ENCODE measurements at places on chromosomes 16 and 17. TPM values are rescaled to one million over a fixed set of nuclear protein-coding genes. Genes with fewer than 3 reads are reported as not detected.

GRCh38 chr17:55356434-55357328, 65.0 kb downstream of the MMD start:
- no peaks in the 10 kb centered on the region for H3K4me1 ChIP-seq
- H3K4me3 ChIP-seq = no peak overlapping the region

DNA sequence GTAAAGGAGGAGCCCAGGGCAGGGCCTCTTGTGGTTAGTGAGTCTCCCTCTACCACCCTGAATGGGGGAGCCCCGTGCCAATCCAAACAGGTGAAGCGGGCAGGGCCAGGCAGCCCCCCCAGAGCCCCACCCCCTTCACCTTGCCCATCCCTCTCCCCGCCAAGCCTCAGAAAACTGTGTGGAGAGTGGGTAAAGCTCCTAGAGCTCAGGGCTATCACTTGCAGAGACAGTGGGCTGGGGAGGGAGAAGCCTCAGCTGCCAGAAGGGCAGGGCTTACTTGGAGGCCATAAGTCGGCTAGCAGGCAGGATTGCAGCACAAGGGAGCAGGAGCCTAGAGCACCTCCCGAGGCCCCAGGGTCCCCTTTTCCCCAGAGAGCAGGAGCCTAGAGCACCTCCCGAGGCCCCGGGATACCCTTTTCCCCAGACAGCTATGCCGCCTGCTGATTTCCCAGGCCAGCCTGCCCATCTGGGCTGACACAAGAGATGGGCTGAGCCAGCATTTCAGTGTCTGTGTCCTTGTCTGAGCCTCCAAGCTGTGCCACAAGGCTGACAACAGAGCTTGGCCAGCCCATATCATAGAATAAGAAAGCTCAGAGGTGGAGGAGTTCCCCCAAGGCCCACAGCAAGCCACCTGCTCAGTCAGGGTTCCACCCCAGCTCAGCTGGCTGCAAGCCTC, 6.7 kb upstream of the KRT14 start:
- no peak overlapping the region for H3K4me3 ChIP-seq
- no peaks in the 10 kb centered on the region for H3K36me3 ChIP-seq
- no peak for DNase-seq
- peaks cover 15% of the 10 kb centered on the region for H3K27me3 ChIP-seq
- H3K4me1 ChIP-seq = no peaks in the 10 kb centered on the region

Gene COG8
- 20.0 TPM for polyA plus RNA-seq

Gene MMD
- 16.0 TPM for polyA plus RNA-seq

GRCh38 chr17:64329588-64329987, 61.1 kb downstream of the PECAM1 start:
- DNase-seq = no peak
- no peak overlapping the region for H3K4me3 ChIP-seq
- H3K4me1 ChIP-seq = peaks cover 2% of the 10 kb centered on the region
- H3K36me3 ChIP-seq = no peaks in the 10 kb centered on the region
- no peak overlapping the region for H3K27ac ChIP-seq

GRCh38 chr16:56617212-56618085, 8.1 kb upstream of the MT1E start:
- H3K27ac ChIP-seq = peak overlapping the region; percentile 77
- no peaks in the 10 kb centered on the region for H3K36me3 ChIP-seq
- H3K4me1 ChIP-seq = peaks cover 18% of the 10 kb centered on the region
- H3K4me3 ChIP-seq = peak overlapping the region; percentile 30

GRCh38 chr17:61757168-61757567, 106.2 kb downstream of the BRIP1 start:
- H3K36me3 ChIP-seq = no peaks in the 10 kb centered on the region
- H3K4me3 ChIP-seq = no peak overlapping the region
- no peak for DNase-seq
- H3K4me1 ChIP-seq = no peaks in the 10 kb centered on the region

DNA sequence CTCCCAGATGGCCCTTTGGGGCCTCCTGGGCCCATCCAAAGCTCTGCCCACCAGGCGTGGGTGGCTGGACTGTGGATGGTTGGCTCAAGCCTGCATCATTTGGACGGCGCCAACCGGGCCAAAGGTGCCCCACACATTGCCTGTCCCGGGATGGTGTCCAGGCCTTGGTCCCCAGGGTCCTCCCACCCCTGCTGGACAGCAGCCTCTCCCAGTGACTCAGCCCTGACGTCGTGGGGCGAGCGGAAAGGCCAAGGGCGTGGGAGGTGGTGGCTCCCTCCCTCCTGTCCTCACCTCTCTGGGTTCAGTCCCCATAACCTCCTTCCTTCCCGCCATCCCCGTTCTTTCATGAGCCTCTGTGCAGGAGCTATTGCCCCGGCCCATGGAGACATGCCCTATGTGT, 42.1 kb upstream of the DLX4 start:
- H3K4me1 ChIP-seq = no peaks in the 10 kb centered on the region
- no peak overlapping the region for H3K27ac ChIP-seq
- DNase-seq = peak; percentile 5
- peaks cover 16% of the 10 kb centered on the region for H3K27me3 ChIP-seq
- no peaks in the 10 kb centered on the region for H3K36me3 ChIP-seq

GRCh38 chr16:56607109-56607618, 1.2 kb upstream of the MT2A start:
- peak overlapping the region; percentile 16 for H3K4me3 ChIP-seq
- peaks cover 40% of the 10 kb centered on the region for H3K4me1 ChIP-seq
- peak overlapping the region; percentile 99 for H3K27ac ChIP-seq
- H3K27me3 ChIP-seq = no peaks in the 10 kb centered on the region
- no peaks in the 10 kb centered on the region for H3K36me3 ChIP-seq

DNA sequence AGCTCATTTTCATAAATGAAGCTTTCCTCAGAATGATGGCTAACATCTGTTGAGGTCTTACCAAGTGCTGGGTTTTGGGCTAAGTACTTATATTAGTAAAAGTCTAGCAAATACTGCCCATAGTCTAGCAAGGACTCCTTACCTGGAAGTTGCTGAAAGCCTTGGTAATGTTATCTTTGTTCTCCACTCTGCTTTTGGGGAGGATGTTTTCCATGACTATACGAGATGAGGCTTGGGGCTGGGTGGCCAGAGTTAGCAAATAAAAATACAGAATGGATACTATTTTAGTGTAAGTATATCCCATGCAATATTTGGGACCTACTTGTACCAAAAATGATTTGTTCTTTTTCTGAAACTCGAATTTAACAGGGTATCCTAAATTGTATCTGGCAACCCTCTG, 7.7 kb downstream of the CCL18 start:
- no peak overlapping the region for H3K4me3 ChIP-seq
- no peaks in the 10 kb centered on the region for H3K36me3 ChIP-seq
- H3K4me1 ChIP-seq = no peaks in the 10 kb centered on the region
- no peak for DNase-seq

DNA sequence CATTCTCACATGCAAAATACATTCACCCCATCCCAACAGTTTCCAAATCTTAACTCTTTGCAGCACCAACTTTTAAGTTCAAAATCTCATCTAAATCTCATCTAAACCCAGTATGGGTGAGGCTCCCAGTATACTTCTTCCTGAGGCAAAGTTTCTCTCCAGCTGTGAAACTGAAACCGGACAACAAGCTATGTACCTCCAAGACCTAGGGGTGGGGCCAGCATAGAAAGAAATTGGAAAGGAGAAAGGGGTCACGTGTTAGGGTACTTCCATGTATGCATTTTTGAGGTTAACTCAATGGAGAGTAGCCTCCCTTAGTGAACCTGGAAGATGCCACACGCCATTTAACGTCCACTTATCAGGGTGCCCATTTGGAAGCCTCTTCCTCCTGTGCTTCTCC, 23.9 kb upstream of the LRRC75A start:
- peaks cover 3% of the 10 kb centered on the region for H3K27me3 ChIP-seq
- DNase-seq = no peak
- H3K27ac ChIP-seq = no peak overlapping the region
- H3K4me1 ChIP-seq = peaks cover 8% of the 10 kb centered on the region

GRCh38 chr17:45648642-45649041, 135.5 kb upstream of the CRHR1 start:
- no peaks in the 10 kb centered on the region for H3K4me1 ChIP-seq
- H3K27ac ChIP-seq = no peak overlapping the region
- DNase-seq = no peak
- H3K36me3 ChIP-seq = no peaks in the 10 kb centered on the region

DNA sequence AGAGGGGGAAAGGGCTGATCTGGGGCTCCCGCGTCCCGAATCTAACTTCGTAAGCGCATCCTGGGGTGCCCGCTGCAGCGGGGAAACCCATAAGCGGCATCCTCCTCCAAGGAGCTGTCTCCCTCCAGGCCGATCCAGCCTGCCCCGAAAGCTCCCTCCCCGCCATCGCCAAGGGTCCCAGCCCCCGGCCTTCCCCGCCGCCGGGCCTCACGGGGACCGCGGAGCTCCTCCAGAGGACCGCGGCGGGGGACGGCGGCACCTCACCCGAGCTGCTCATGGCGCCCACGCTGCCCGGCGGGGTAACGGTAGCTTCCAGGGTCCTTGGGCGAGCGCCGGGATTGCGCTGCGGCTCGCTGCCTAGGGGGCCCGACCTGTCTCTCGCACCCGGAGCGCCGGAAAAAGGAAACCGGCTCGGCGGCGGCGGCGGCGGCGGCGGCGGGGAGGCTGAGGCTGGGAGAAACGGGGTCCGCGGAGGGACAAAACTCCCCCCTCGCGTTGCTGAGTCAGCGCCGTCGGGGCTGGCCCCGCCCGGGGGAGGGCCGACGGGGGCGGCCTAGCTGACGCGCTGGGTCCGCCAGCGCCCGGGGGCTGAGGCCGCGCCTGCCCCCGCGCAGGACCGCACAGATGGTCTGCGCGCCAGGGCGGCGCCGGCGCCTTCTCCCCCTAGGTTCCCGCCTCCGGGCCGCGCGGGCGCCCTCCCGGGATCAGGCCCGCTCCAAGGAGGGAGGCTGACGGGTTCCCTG, at the start of gene BLMH:
Gene BLMH (minus strand): TSS at position 402 of the 743 bp plus-strand sequence. CDS start 125 bp downstream, at position 277.
- peak; percentile 81 for DNase-seq
- peak within 1 kb of the TSS; percentile 85 for H3K4me3 ChIP-seq
- no peaks in the 10 kb centered on the region for H3K27me3 ChIP-seq
- no peaks in the 10 kb centered on the region for H3K4me1 ChIP-seq
- peak within 1 kb of the TSS; percentile 75 for H3K27ac ChIP-seq
- H3K36me3 ChIP-seq = peaks cover 3% of the 10 kb centered on the region

DNA sequence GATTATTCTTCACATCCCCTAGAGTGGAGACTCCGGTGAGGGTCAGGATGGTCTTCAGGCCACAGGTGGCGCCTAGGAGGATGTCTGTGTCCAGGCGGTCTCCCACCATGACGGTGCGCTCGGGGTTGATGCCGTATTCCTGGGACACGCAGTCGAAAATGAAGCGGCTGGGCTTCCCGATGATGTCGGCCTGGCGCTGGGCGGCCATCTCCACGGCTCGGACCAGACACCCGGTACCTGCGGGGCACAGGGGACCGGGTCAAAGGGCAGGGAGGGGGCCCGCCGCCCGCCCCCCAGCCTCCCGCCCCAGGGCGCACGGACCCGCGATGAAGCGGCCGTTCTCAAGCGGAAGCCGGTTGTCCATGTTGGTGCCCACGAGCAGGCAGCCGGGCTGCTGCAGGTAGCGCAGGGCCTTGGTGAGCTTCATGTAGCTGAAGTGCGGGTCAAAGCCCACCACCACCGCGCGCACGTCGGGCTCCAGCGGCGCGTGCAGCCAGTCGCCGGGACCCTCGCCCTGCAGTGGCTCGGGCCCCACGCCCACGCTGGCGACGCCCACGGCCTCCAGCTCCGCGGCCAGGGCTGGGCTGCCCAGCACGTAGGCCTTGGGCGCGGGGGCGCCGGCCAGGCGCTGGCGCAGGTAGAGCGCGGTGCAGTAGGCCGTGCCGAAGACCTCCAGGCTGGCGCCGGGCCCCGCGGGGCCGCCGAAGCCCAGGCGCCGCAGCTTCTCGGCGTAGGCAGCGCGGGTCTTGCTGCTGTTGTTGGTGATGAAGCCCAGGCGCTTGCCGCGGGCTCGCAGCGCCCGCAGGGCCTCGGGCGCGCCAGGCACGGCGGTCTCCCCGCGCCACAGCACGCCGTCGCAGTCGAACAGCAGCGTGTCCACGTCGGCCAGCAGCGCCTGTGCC, 572 bp downstream of the PGP start:
- DNase-seq = no peak
- H3K4me3 ChIP-seq = peak overlapping the region; percentile 61
- peaks cover 9% of the 10 kb centered on the region for H3K36me3 ChIP-seq
- peaks cover 7% of the 10 kb centered on the region for H3K4me1 ChIP-seq

DNA sequence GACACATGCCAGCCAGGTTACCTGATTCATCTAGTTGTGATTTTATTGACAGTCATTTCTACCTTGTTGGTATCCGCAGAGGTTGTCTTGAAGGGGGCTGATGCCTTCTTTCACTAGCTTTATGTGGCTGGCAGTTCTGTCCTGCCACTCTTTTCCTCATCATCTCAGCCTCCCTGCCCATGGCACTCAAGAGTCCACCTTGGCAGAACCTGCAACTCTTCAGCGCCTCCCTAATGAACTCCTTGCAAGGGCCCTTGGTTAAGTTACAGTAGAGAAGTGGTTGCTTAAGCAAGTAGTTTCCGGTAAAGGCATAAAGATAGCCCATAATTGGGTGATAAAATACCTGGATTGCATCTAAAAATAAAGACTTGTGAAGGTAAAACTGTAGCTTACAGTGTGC, 489.9 kb downstream of the WWOX start:
- H3K36me3 ChIP-seq = no peaks in the 10 kb centered on the region
- H3K27ac ChIP-seq = no peak overlapping the region
- no peaks in the 10 kb centered on the region for H3K4me1 ChIP-seq
- no peak overlapping the region for H3K4me3 ChIP-seq

Gene KRT25
- polyA plus RNA-seq = not detected

Gene IRX6
- not detected for polyA plus RNA-seq

Gene MRM1
- 4.4 TPM for polyA plus RNA-seq

Gene VTN
- 0.46 TPM for polyA plus RNA-seq

Gene GPR179
- not detected for polyA plus RNA-seq

- H3K27me3 ChIP-seq = no peaks in the 10 kb centered on the region
- peaks cover 16% of the 10 kb centered on the region for H3K36me3 ChIP-seq
- H3K27ac ChIP-seq = no peak overlapping the region
- no peaks in the 10 kb centered on the region for H3K4me1 ChIP-seq
These were observed 22.3 kb downstream of the SAP30BP start for GRCh38 chr17:75689441-75689873.

- peaks cover 19% of the 10 kb centered on the region for H3K36me3 ChIP-seq
- no peaks in the 10 kb centered on the region for H3K4me1 ChIP-seq
- H3K4me3 ChIP-seq = no peak overlapping the region
- no peaks in the 10 kb centered on the region for H3K27me3 ChIP-seq
- H3K27ac ChIP-seq = no peak overlapping the region
These were observed 8.4 kb downstream of the C1QBP start for GRCh38 chr17:5430413-5430999.

Gene CXCL16
- polyA plus RNA-seq = 2.0 TPM

Gene TBL3
- polyA plus RNA-seq = 25.4 TPM

Gene ZFHX3
- 4.4 TPM for polyA plus RNA-seq

Gene FNDC8
- not detected for polyA plus RNA-seq
